ENCODE measurements at places on chromosomes 16 and 17. TPM values are rescaled to one million over a fixed set of nuclear protein-coding genes. Genes with fewer than 3 reads are reported as not detected.

DNA sequence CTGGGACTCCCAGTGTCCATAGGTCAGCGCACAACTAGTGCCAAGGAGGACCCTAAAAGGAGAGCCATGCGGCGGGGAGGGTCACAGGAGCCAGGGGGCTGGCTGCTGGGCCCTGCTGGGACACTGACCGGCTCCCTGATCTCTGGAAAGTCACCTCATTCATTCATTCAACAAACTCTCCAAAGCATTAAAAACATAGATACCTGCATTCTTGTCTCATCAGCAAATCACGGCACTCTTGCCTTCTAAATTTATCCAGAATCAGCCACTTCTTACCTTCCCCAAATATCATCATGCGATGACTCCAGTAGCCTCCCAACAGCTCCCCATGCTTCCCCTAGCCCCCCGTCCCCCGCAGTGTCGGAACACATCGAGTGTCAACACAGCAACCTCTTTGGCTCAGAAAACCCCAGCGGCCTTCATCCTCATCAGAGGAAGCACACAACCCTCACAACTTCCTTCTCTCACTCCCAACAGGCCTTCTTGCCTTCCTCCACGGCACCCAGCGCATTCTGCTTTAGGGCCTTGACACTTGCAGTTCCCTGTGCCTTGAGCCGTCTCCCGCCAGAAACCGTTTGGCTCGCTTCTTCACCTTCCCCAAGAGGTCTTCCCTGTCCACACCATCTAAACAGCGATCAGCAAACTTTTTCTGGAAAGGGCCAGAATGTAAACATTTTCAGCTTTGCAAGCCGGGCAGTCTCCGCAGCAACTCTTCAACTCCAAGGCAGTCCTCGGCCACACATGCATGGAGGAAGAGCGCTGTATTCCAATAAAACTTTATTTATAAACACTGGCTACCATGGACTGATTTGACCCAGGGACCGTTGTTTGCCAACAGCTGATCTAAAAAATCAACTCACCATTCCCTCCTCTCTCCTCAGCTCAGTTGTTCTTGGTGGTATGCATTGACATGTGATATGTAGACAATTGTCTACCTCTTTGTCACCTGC, 119.5 kb upstream of the TNRC6C start:
- no peak overlapping the region for H3K27ac ChIP-seq
- no peak for DNase-seq
- H3K36me3 ChIP-seq: no peaks in the 10 kb centered on the region
- no peaks in the 10 kb centered on the region for H3K27me3 ChIP-seq

Gene DHRS7B
- total RNA-seq: 20.2 TPM

DNA sequence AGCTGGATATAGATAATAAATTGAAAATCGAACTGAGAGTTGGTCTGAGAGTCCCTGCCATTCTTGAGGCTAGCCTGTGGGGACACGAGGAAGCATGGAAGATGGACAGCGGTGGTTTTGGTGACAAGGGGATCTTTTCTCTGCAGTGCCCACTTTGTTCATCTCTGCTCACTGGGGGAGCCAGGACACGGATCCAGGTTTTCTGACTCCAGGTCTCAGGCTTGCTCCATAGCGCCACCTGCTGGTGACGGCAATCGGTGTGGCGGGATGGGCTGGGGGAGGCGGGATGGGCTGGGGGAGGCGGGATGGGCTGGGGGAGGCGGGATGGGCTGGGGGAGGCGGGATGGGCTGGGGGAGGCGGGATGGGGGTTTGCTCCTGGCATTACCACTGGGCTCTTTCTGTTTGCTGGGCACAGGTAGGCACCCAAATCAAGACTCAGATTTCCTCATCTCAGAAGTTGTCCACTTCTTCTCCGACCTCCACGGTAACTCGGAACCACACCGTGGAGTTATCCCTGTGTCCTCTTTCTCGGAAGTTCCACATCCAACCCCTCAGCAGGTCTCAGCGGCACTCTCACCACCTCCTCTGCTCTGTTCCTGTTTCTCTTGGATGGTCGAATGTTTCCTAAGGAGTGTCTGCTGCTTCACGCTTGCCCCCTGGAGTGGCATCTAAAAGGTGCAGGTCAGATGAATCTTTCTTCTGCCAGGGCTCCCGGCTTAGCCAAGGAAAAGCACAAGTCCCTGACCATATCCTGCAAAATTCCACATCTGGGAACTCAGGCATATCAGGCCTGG, 142.4 kb downstream of the CYLD start:
- H3K4me3 ChIP-seq: no peak overlapping the region
- no peaks in the 10 kb centered on the region for H3K4me1 ChIP-seq
- DNase-seq: no peak
- no peak overlapping the region for H3K27ac ChIP-seq
- no peaks in the 10 kb centered on the region for H3K36me3 ChIP-seq
- peaks cover 8% of the 10 kb centered on the region for H3K27me3 ChIP-seq

DNA sequence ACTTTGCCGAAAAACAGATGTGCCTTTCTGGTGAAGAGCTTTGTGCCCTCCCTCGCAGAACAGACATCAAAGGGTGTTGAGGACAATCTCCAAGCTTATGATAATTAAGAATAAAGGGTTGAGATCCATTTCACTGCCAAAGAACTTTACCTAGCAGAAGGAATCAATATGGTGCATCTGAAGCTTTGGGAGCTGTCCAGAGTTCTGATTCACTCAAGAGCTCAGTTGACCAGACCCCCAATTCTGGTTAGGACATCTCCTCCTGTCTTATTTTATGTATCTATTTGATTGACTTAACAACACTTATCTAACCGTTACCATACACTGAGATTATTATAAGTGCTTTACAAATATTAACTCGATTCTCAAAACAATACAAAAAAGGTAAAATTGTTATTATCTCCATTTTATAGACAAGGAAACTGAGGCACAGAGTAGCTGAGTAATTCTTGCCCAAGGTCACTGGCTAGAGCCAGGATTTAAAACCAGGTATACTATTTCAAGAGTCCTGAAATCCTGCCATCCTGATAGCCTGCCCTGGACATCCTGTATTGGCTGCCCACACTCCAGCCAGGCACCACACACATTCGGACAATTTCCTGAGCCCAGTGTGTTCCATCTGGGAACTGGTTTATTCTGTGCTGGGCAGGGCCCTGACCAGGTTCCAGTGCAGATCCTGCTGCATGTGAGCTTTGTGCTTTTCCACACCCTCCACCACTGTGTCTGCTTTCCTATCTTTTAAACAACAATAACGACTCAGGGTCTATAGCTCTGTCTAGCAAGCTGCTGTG, 29.8 kb downstream of the PITPNM3 start:
- peaks cover 7% of the 10 kb centered on the region for H3K4me1 ChIP-seq
- no peak overlapping the region for H3K4me3 ChIP-seq
- no peak for DNase-seq

GRCh38 chr16:52114379-52114778, 432.6 kb downstream of the TOX3 start:
- no peak overlapping the region for H3K4me3 ChIP-seq
- peak overlapping the region; percentile 80 for H3K27ac ChIP-seq
- H3K36me3 ChIP-seq: peaks cover 3% of the 10 kb centered on the region
- no peak for DNase-seq
- H3K4me1 ChIP-seq: peaks cover 25% of the 10 kb centered on the region
- H3K27me3 ChIP-seq: no peaks in the 10 kb centered on the region

Gene RAB26
- total RNA-seq: 0.80 TPM

Gene ADORA2B
- total RNA-seq: 4.6 TPM

DNA sequence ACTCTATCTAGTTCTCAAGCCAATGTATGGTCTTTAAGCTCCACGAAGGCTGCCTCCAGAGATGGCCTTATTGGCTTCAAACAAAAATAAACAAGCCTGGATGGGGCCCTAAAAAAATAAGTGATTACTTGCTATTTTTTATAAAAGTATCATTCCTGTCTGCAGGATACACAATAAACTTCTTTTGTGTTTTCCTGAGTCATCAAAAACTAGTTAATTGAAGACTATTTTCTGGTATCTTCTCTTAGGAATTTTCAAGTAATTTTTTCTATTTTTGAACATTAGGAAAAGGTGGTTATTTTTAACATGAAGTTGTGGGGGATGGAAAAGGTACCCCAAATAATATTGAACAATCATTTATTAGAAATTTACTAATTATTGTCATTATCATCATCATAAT, 213.1 kb upstream of the DYNLRB2 start:
- no peaks in the 10 kb centered on the region for H3K4me1 ChIP-seq
- H3K27me3 ChIP-seq: peaks cover 42% of the 10 kb centered on the region
- H3K36me3 ChIP-seq: no peaks in the 10 kb centered on the region
- DNase-seq: no peak
- no peak overlapping the region for H3K4me3 ChIP-seq

DNA sequence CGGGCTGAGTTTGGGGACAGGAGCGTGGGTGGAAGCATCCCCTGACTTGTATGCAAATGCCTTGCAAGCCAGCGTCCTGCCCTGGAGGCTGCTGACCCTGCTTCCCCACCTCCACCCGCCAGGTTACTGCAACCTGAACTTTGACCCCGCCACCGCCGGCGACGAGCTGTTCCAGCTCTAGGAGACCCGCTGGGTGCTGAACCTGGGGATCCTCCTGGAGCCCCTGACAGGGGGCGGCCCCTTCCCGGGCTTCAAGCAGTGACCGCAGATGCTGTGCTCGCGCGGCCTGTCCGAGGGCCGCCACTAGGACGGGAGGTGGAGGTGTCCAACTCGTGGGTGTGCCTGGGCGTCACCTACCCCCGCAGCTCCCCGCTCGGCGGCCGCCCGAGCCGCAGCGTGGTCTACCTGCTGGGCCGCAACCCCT, 10.7 kb upstream of the SLC16A5 start:
- no peaks in the 10 kb centered on the region for H3K36me3 ChIP-seq
- no peak overlapping the region for H3K4me3 ChIP-seq
- H3K27ac ChIP-seq: no peak overlapping the region
- no peaks in the 10 kb centered on the region for H3K27me3 ChIP-seq
- no peak for DNase-seq

- H3K36me3 ChIP-seq: no peaks in the 10 kb centered on the region
- no peaks in the 10 kb centered on the region for H3K4me1 ChIP-seq
- H3K27ac ChIP-seq: no peak overlapping the region
- H3K27me3 ChIP-seq: peaks cover under 1% of the 10 kb centered on the region
- no peak overlapping the region for H3K4me3 ChIP-seq
Observed at GRCh38 chr16:51994597-51994996, 552.3 kb downstream of the TOX3 start.

GRCh38 chr17:77002103-77003045, 134.2 kb downstream of the MGAT5B start:
- H3K4me3 ChIP-seq: no peak overlapping the region
- peak; percentile 74 for DNase-seq
- H3K4me1 ChIP-seq: peaks cover 9% of the 10 kb centered on the region
- no peaks in the 10 kb centered on the region for H3K36me3 ChIP-seq
- peaks cover 17% of the 10 kb centered on the region for H3K27me3 ChIP-seq
- no peak overlapping the region for H3K27ac ChIP-seq

Gene PRPSAP1
- 55.3 TPM for total RNA-seq

Gene SMTNL2
- total RNA-seq: not detected

- no peaks in the 10 kb centered on the region for H3K4me1 ChIP-seq
- no peak overlapping the region for H3K4me3 ChIP-seq
- peaks cover 13% of the 10 kb centered on the region for H3K27me3 ChIP-seq
- H3K27ac ChIP-seq: no peak overlapping the region
Observed at GRCh38 chr17:64369007-64369893, 21.4 kb downstream of the PECAM1 start.

DNA sequence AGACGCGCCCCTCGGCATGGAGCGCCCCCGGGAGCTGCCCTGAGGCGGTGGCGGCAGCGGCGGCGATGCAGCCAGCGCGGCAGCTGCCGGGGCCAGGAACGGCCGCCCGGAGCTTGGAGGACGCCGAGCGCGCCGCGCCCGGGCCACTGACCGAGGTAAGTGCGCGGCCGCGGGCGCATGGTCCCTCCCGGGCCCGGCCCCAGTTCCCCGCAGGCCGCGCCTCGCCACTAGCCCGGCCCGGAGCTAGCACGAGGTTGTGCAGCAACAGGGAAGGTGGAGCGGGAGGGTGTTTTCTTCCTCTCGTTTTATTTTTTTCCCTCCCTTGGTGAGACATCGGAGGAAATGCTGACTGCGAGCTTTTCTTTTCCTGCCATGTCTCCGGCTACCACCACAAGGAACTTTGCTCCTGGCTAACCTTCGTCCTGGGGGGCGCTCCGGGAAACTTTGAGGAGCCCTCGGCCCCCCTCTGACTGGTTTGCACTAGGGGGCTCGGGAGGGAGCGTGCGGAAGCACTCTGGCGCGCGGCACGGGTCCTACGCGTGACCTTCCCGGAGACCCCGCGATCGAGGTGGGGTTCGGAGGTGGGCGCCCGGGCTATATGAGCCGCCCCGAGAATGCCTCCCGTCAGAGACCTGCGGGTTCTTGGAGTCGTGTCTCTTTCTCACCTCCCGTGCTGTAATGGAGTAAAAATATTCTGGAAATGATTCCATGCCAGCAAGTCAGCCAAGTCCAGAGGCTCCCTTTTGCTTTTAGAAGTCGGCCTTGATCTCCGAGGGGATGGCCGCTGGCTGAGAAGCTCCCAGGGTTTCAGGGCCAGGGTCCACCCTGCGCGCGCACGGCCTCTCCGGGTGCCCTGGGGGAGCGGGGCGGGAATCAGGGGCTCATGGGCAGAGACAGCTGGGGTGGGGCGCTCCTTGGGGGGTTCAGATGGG, 868 bp downstream of the KCNJ12 start:
- peak overlapping the region; percentile 8 for H3K27ac ChIP-seq
- H3K4me3 ChIP-seq: peak overlapping the region; percentile 69
- peaks cover 3% of the 10 kb centered on the region for H3K27me3 ChIP-seq
- DNase-seq: no peak
- H3K4me1 ChIP-seq: peaks cover 6% of the 10 kb centered on the region

DNA sequence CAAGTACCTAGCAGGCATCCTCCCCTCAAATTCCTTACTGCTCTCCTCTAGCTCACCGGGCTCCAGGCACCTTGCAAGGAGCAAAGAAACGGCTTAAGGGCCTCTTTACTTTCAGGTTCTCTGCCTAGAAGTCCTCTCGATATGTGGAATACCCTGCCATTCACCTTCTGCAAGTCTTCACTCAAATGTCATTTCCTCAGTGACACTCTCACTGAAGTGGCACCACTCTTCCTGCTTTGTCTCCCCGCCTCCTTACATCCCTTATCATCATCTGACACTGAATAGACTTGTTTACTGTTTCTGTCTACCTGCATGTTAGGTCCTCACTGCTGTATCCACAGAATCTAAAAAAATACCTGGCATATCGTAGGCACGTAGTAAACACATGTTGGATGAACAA, 947 bp downstream of the SLC7A6OS start:
- H3K27me3 ChIP-seq: no peaks in the 10 kb centered on the region
- H3K4me1 ChIP-seq: peaks cover 22% of the 10 kb centered on the region
- peaks cover 9% of the 10 kb centered on the region for H3K36me3 ChIP-seq
- peak overlapping the region; percentile 94 for H3K4me3 ChIP-seq
